Right forelimb (tissue), 1 donor: ENCODE measurements at places on chromosomes 13 and 19.

GRCh38 chr19:53826876-53827275 is 2.8 kb upstream of the NLRP12 start:
- no peak for DNase-seq

GRCh38 chr13:46598140-46598819 is 45.3 kb downstream of the LRCH1 start:
- DNase-seq = no peak

DNA sequence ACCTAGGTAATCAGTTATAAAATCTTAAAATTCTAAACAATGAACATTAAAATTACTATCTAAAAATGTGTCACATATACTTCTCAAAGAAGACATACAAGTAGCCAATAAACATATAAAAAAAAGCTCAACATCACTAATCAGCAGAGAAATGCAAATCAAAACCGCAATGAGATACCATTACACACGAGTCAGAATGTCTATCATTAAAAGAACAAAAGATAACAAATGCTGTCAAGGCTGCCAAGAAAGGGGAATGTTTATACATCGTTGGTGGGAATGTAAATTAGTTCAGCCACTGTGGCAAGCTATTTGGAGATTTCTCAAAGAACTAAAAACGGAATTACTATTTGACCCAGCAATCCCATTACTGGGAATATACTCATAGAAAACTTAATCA is 310.3 kb upstream of the EDNRB start:
- no peak for DNase-seq

DNA sequence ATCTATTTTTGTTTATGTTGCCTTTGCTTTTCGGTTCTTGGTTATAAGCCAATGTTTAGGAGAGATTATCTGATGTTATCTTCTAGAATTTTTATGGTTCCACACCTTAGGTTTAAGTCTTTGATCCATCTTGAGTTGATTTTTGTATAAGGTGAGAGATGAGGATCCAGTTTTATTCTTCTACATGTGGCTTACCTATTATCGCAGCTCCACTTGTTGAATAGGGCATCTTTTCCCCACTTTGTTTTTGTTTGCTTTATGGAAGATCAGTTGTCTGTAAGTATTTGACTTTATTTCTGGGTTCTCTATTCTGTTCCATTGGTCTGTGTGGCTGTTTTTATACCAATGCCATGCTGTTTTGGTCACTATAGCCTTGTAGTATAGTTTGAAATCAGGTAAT is 927.0 kb downstream of the UQCRFS1 start:
- DNase-seq = no peak

- no peak for DNase-seq
These were observed 731.8 kb upstream of the ARGLU1 start for GRCh38 chr13:107299717-107300116.

DNA sequence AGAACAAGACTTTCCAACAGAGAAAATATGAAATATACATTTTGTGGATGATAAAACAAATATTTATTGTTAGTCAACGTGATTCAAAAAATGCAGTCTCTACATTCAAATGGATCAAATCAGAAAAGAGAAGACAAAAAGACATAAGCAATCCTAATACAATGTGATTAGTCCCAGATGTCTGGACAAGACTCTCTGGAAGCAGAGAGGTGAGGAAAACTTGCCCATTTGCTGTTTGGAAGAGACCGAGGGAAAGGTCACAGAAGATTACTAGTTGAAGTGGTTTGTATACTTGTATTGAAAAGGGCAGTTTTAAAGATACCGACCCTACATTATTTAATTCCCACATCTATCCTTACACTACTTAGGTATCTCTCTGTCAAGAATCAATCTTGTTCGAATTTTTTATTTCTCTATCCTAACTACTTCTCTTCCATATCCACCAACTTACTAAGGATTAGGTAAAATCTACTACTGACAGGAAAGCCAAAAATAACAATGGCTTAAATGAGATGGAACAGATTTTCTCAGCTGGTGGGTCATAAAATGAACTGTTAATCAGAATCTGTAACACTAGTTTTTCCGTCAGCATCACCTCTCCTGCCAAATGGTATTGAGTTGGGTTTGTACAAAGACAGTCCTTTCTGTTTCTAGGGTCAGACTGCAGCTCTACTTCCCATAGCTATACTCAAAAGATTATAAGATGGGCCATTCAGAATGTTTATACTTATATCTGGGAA is 497.1 kb downstream of the DCT start:
- no peak for DNase-seq

GRCh38 chr19:43594710-43595604 is 977 bp downstream of the IRGQ start:
- DNase-seq = peak; percentile 68

- DNase-seq = no peak
These were observed 143.4 kb downstream of the SHISA2 start for GRCh38 chr13:25908366-25908765.

DNA sequence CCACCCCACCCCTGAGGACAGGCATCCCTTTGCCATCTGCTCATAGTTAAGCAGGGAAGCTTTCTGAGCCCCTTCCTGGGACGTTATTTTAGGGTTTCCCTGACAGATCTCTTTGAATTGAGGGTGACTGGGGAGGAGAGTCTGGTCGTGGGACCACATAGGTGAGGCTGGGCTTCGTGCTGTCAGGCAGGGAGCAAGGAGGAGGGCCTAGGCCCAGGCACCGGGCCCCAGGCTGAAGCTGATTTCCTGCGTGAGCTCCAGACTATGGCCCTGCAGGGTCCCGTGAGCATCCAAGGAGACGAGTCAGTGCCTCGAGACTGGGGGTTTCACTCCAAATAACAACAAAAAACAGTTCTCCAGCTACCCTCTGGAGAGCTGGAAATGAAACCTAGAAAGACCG is 60.4 kb downstream of the MYO9B start:
- no peak for DNase-seq
